ENCODE measurements at places on chromosomes 5 and 9.

- DNase-seq: no peak
Measured at GRCh38 chr5:26700759-26701384, 337.5 kb downstream of the CDH9 start.

GRCh38 chr9:134204991-134205578 lies 40.7 kb upstream of the RNU6ATAC start:
- DNase-seq: no peak

DNA sequence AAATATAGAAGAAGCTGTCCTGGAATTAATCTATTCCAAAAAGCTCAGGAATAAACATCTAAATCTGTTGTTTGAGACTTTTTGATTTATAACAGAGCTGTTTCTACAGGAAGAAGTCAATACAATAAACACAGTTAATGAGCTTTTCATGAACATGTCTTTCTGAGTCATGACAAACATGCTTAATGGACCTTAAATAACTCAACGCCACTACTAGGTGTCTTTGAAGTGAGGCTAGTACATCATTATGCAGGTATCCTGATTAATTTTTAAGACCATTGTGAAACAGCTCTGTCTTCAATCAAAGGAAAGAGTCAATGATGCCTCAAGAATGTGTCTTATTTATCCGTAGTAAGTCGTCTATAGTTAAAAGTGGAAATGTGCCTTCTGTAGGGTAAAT lies 131.6 kb downstream of the GABRB2 start:
- no peak for DNase-seq

DNA sequence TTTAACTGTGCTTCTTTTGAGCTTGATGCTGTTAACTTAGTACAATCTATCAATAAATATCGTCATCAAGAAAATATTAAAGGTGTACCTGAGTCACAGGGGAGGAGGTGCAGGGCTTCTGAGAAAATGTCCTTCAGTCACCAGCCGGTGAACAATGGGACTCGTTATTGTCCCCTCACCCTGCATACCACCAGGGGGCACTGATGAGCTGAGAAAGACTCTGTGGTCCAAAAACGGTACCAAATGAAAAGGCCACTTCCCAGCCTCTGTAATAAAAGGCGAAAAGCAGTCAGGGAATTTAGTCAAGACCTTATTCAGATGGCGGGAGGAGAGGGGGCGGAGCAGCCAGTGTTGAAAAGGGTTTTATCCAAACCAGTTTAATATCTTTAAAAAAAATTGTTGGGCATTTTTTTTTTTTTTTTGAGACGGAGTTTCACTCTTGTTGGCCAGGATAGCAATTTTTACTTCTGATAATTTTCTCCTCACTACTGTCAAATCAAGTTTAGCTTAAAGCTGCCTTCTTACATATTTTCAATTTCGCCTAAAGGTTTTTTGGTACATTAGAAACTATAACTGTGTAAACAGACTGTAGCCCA lies 271.9 kb upstream of the ADAMTS16 start:
- no peak for DNase-seq

DNA sequence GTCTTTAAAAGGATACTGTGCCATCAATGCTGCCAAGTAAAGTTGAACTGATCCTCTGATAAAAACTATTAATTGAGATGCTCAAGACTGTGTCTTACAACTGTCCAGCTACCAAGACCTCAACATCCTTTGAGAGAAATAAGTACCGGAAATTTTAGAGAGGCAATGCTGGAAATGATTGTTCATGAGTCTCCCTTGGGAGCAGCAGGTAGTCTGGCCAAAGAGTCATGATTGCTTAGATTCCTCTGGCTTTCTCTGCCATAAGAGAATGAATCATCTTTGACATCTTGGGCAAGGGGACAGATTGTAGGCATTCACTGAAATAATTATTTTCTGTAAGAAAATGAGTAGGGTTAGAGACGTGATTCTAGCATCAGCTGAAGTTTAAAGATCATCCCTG lies 466.6 kb upstream of the DAB2 start:
- no peak for DNase-seq
